ENCODE measurements at places on chromosomes 2 and 18. TPM values are rescaled to one million over a fixed set of nuclear protein-coding genes. Genes with fewer than 3 reads are reported as not detected.

DNA sequence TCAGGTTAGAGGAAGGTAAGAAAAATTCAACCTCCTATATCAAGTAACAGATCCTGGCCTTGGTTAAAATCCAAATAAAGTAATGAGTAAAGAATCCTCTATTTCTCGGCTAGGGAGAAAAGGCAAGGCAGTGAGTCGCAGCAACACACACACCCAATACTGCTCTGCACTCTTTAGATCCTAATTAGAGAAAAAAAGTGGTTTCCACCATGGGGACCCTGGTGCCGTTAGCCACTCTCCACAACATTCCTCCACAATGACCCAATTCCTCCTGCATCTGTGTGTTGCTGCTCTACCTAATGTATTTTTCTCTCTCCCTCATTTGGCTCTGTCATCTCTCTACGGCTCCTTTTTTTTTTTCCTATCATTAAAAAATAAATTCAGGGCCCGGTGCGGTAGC lies 462.7 kb downstream of the METTL4 start:
- no peak for DNase-seq
- H3K4me3 ChIP-seq: no peak overlapping the region
- no peaks in the 10 kb centered on the region for H3K36me3 ChIP-seq
- peaks cover 37% of the 10 kb centered on the region for H3K4me1 ChIP-seq
- H3K27me3 ChIP-seq: no peaks in the 10 kb centered on the region

DNA sequence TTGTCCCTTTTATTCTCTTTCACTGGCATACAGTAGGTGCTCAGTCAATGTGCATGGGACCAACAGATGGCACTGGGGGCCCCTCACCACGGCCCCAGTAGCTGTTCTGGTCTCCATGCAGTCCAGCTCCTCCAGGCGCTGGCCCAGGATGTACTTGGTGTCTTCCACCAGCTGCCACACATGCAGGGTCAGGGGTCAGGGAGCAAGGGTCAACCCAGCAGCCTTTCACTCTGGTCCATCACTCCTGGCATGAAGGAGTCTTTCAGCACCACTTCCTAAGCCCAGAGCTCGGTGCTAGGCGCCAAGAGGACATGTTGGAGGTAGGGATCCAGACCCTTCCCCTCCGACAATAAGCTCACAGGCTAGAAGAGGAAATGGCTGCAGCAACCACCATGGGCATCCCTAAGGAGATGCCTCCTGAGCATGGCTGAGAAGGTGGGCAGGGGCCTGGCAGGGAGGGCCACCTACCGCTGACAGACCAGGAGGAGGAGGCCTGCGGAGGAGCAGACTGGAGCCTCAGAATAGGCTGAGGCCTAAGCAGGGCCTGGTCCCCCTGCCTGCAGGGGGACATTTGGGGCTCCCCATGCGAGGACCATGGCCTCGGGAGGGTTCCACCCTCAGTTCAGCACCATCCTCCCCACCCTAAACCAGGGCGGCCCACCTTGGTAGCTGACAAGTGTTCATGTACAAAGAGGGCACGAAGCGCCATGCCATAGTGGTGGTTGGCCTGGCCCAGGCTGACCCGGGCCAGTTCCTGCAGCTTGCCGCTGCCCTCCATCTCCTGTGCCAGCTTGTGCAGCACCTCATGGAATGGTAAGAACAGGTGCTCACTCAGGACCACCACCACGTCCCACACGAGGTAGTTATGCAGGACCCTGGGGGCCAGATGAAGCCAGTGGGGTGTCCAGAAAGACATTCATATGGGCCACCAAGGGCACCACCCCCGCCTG lies 10.2 kb downstream of the ALPG start:
- H3K4me3 ChIP-seq: no peak overlapping the region
- H3K27ac ChIP-seq: no peak overlapping the region
- no peak for DNase-seq

- no peak overlapping the region for H3K4me3 ChIP-seq
- H3K4me1 ChIP-seq: peaks cover 9% of the 10 kb centered on the region
- H3K36me3 ChIP-seq: no peaks in the 10 kb centered on the region
- H3K27me3 ChIP-seq: no peaks in the 10 kb centered on the region
- no peak for DNase-seq
- no peak overlapping the region for H3K27ac ChIP-seq
Measured at GRCh38 chr2:204901591-204901990, 356.3 kb downstream of the PARD3B start.

DNA sequence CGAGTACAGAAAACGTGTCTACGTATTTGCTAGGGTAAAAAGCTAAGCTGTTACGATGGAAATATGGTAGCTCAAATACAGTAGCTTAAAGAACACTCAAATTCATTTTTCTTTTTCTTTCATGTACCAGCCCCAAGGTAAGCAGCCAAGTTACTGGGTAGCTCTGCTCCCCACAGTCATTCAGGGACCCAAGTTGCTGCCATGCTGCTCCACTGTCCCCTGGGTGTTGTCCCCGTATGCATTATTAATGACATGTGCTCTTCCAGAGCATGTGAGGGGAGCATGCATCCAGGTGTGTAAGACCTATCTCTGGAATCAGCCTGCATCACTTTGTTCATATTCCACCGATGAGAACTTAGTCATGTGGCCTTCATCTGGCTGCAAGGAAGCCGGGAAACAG lies 105.1 kb upstream of the SP3 start:
- H3K27me3 ChIP-seq: no peaks in the 10 kb centered on the region
- DNase-seq: no peak
- H3K36me3 ChIP-seq: peaks cover 13% of the 10 kb centered on the region
- no peaks in the 10 kb centered on the region for H3K4me1 ChIP-seq
- H3K27ac ChIP-seq: no peak overlapping the region

- no peak overlapping the region for H3K27ac ChIP-seq
- no peak for DNase-seq
- no peaks in the 10 kb centered on the region for H3K36me3 ChIP-seq
- no peaks in the 10 kb centered on the region for H3K4me1 ChIP-seq
- no peaks in the 10 kb centered on the region for H3K27me3 ChIP-seq
Measured at GRCh38 chr2:113112441-113112840, 15.0 kb upstream of the IL1RN start.

DNA sequence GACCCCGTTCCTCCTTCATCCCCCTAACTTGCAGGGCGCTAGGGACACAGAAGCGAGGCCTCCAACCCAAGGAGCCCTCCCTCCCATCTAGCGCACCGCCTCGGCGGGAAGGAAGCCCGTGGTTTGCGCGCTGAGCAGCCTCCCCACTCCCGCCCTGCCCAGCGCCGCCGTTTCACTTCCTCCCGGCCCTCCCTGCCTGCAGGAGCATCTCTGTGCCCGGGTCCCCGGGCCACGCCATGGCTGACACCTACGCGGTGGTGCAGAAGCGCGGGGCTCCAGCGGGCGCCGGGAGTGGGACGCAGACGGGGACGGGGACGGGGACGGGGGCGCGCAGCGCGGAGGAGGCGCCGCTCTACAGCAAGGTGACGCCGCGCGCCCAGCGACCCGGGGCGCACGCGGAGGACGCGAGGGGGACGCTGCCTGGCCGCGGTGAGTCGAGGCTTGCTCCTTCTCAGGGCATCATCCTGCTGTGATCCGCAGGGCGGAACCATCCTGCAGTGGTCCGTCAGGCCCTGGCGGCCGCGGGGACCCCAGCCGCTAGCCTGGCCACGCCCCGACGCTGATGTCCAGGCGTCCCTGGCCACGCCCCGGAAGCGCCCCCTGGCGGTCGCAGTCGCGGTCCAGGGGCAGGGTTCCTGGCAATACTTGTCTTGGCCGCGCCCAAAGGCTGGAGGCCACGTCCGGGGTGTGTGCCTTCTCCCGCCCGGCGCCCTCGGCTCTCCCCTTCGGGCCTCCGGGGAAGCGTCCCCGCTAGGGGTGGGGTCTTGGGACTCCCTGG lies 16.4 kb downstream of the PTPN18 start:
- H3K4me3 ChIP-seq: peak overlapping the region; percentile 87
- no peaks in the 10 kb centered on the region for H3K27me3 ChIP-seq
- peak; percentile 92 for DNase-seq
- peaks cover 59% of the 10 kb centered on the region for H3K36me3 ChIP-seq
- peak overlapping the region; percentile 91 for H3K27ac ChIP-seq
- H3K4me1 ChIP-seq: peaks cover 23% of the 10 kb centered on the region

DNA sequence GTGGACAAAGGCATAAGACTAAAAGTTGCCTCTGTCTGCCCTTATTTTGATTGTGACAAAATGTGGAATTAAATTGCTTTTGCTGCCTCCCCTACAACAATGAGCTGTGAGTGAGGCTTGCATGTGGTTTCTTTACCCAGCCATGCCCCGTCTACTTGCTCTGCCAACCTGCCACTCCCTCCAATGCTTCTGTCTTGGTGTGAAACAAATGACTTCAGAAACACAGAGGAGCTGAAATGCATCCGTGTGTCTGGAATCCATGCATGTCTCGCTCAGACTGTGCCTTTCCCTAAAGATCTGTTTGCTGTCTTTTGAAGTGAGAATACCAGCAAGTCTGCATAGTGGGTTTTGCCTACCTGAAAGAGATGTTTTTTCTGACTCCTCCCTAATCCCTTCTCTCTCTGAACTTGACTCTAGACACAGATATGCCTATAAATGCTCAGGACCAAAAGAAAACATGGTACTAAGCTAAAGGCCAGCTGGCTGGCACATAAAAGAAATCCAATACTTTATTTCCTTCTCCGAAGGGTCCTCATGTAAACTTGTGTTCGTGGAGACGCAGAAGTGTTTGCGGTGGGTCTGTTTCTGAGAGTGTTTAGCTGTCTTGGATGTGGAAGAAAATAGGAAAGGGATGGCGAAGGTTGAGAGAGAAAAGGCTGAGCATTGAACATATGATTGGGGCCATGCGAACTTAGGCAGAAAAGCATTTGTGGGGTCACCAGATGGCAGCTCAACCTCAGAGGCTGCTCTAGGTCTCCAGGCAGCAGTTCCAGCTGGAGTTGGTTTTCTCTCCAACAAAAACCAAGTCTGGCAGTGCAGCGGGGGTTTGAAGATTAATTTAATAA lies 120.5 kb downstream of the CCBE1 start:
- no peaks in the 10 kb centered on the region for H3K4me1 ChIP-seq
- no peaks in the 10 kb centered on the region for H3K36me3 ChIP-seq
- H3K4me3 ChIP-seq: no peak overlapping the region
- H3K27ac ChIP-seq: no peak overlapping the region

DNA sequence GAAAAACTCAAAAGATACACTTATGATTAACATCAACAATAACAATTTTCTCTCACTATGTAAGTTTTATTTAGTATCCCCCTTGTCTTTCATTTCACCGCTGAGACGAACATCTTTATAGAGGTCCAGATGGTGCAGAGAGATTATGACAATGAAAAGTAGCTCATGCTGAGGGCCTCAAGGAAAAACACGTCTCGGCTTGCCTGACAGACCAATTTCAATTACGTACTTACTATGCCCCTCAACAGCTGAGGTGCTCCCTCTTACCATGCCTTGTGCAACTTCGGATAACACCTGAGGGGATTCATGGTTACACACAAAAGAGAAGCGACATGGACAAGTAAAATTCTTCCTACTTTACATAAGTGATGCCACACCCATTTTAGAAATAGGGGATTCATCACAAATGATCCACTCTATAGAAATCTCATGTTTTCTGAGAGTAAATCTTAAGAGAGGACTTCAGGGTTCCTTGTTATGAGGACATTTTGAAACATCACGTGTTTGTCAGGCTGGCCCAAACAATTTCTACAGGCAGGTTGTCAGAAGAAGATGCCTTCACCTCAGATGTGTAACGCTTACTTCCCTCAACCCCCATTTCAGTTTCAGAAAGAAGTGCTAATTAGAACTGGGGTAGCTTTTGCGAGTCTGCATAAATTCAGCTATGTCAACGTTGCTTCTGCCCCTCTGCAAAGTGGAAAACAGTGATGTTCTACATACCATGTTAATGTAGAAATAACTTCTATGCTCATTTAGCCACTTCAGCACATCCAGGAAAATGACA lies 191.4 kb downstream of the NRXN1 start:
- no peak overlapping the region for H3K27ac ChIP-seq
- no peaks in the 10 kb centered on the region for H3K36me3 ChIP-seq
- H3K4me1 ChIP-seq: no peaks in the 10 kb centered on the region
- no peak overlapping the region for H3K4me3 ChIP-seq
- H3K27me3 ChIP-seq: no peaks in the 10 kb centered on the region

DNA sequence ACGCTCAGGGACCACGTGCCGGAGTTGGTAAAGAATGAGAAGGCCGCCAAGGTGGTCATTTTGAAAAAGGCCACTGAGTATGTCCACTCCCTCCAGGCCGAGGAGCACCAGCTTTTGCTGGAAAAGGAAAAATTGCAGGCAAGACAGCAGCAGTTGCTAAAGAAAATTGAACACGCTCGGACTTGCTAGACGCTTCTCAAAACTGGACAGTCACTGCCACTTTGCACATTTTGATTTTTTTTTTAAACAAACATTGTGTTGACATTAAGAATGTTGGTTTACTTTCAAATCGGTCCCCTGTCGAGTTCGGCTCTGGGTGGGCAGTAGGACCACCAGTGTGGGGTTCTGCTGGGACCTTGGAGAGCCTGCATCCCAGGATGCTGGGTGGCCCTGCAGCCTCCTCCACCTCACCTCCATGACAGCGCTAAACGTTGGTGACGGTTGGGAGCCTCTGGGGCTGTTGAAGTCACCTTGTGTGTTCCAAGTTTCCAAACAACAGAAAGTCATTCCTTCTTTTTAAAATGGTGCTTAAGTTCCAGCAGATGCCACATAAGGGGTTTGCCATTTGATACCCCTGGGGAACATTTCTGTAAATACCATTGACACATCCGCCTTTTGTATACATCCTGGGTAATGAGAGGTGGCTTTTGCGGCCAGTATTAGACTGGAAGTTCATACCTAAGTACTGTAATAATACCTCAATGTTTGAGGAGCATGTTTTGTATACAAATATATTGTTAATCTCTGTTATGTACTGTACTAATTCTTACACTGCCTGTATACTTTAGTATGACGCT lies 5.8 kb downstream of the MYCN start:
- no peak overlapping the region for H3K4me3 ChIP-seq
- DNase-seq: peak; percentile 79
- H3K27me3 ChIP-seq: peaks cover 26% of the 10 kb centered on the region
- peak overlapping the region; percentile 85 for H3K27ac ChIP-seq
- 0 out of 2 replicates have a peak, but pooled peaks cover 4% of the 10 kb centered on the region for H3K36me3 ChIP-seq

GRCh38 chr2:200575957-200576356 lies 9.9 kb upstream of the AOX1 start:
- H3K4me3 ChIP-seq: no peak overlapping the region
- H3K36me3 ChIP-seq: peaks cover 18% of the 10 kb centered on the region
- no peaks in the 10 kb centered on the region for H3K27me3 ChIP-seq

- no peaks in the 10 kb centered on the region for H3K27me3 ChIP-seq
- no peaks in the 10 kb centered on the region for H3K4me1 ChIP-seq
- no peak for DNase-seq
- no peaks in the 10 kb centered on the region for H3K36me3 ChIP-seq
Measured at GRCh38 chr2:8357738-8358518, 323.9 kb upstream of the ID2 start.

The LDLRAD4 gene
- 0.09 TPM for total RNA-seq

The ZNF396 gene
- 0.79 TPM for total RNA-seq

The AQP12A gene
- total RNA-seq: not detected

Data from SJSA1 (cell line).